Central memory CD4-positive, alpha-beta T cell (primary cell): ENCODE measurements at places on chromosomes 13 and 19.

GRCh38 chr19:39951686-39952085, 17.3 kb upstream of the FCGBP start:
- DNase-seq: no peak

DNA sequence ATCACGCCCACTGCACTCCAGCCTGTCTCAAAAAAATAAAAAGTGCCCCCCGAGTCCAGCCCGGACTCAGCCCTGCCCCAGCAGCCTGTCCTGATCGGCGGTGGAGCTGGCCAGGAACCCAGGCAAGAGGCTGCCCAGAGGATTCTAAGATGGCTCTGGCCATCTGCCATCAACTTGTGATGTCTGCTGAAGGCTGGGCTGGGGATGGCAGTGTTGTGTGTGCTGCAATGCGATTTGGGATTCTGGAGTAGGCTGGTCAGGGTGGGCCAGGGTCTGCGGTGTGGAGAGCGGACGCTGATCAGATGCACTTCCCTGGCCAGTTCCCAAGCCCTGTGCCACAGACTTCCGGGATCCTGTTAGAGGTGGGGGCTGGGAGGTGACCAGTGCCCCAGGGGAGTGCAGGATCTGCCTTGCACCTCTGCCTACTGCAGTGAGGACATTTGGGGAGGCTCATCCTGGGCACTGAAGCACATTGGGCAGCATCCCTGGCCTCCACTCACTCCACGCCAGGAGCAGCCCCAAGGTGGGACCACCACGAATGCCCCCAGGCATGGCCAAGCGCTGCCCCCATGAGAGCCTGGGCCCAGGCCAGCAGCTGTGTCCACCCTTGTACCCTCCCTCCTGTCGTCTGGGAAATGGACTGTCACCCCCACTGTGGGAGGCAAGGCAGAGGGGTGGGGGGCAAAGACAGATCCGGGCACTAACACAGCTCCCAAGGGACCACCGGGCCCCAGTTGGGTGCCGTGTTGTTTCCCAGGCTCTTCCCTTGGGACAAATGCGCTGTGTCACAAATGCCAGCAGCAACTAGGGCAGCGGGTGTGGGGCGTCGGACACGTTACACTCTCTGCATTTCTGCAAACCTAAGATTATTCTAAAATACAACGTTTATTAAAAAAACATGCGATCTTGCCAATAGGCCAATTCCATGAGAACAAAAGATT, 3.4 kb upstream of the TBXA2R start:
- DNase-seq: no peak

DNA sequence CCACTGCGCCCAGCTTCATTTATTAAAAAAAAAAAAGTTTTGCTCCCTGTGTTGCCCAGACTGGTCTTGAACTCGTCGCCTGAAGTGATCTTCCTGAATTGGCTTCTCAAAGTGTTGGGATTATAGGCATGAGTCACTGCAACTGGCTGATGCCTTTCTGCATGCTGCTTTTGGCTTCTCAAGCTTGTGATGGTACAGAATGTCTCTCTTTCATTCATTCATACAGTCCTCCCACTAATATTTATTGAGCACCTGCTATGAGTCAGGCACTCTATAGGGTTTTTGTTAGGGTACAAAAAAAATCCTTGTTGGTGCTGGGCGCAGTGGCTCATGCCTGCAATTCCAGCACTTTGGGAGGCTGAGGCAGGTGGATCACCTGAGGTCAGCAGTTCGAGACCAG, 9.0 kb downstream of the TSPAN16 start:
- no peak for DNase-seq

DNA sequence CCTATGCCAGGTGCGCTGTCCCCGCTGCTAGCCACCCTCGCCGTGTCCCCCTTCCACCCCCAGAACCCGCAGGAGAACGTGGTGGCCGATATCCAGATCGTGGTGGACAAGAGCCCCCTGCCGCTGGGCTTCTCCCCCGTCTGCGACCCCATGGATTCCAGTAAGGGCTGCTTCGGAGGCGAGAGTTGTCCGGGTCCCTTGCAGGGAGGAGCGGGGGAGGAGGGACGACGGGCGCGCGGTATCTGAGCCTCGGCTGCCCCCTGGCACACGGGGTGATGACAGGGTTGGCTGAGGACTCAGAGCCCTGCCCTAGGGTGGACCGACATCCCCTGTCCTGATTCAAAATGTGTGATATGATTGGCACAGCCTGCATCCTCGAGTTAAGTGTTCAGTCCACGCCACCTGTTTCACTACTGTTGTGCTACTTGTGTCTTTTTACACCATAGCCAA, 653 bp downstream of the MVB12A start:
- DNase-seq: no peak

DNA sequence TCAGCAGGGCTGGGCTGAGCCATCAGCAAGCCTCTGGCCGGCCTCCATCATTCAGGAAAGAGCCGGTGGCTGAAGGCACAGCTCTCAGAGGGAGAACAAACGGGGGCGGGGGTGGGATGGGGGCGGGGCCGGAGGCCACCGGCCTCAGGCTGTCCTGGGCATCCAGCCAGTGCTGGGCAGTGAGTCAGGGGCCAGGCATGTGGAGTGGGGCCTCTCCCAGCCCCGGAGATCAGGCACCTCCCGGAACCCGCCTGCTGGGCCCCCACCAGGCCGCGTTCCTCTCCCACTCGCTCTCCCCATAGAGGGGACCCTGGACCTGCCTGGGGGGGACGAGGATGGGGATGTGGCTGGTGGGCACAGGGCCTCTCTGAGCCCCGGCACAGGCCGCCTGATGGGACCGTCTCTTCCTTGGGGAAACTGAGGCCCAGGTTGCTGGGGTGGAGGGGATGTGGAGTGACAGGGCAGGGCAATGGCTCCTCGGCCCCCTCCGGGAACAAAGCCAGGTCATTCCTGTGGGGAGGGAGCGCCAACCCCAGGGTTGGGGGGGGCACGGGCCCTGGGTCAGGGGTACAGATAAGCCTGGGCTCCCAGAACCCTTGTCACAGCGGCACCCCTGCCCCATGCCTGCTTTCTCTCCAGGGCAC, 12.9 kb downstream of the SPC24 start:
- no peak for DNase-seq

DNA sequence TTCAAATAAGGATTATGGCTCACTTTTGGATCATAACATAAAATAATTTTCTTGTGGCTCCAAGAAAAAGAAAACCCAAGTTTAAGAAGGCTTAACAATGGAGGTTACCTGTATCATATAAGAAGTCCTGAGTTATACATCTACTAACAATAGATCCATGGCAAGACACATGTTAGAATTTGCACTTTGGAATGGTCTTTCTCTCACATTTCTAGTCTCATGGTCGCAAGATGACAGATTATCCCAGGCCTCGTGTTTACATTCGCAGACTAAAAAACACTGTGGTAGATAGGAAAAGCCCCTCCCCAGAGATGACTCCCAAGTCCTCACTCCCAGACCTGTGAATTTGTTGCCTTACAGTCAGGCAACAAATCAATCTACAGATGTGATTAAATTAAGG, 746.2 kb upstream of the GPC6 start:
- DNase-seq: no peak

DNA sequence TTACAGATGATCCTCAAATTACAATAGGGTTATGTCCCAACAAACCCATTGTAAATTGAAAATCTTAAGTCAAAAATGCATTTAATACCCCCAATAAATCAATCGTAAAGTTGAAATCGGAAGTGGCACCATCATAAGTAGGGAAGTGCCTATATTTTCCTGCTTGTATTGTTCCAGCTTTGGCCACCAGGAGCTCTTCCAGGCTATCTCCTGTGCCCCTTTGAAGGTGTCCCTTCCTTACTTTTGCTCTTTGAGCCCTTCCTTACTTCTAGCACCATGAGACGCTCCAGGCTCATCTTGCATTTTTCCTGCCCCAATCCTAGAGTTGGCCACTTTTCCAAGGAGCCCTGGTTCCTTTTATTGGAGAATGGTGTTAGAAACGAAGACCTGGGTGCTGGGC, 163.0 kb upstream of the TSC22D1 start:
- DNase-seq: no peak

GRCh38 chr13:38743466-38743865, 56.6 kb downstream of the FREM2 start:
- DNase-seq: no peak

DNA sequence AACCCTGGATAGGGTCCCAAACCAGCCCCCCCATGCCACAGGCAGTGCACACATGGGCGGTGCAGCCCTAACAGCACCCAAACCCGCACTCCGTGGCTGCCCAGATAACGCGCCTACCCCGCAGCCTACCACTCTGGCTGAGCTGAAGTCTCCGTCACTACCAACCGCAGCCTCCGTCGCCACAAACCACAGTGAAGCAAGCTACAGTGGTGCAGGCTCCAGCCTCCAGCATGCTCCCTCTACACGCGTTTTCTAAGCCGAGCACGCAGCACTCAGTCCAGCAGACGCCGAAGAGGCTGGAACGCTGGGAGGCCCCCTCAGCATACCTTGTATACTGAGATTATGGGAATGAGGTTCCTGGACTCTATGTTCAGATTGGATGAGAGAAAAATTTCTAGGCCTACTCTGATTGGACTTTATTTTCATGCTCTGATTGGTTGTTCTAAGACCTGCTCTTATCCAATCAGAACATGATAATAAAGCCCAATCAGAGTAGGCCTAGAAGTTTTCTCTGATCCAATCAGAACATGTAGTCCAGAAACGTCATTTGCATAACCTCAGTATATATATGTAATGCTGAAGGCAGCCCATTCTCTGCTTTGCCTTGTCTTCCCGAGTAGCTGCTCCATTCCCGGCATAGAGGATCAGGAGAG, 56.7 kb upstream of the C1QTNF9B start:
- DNase-seq: no peak

DNA sequence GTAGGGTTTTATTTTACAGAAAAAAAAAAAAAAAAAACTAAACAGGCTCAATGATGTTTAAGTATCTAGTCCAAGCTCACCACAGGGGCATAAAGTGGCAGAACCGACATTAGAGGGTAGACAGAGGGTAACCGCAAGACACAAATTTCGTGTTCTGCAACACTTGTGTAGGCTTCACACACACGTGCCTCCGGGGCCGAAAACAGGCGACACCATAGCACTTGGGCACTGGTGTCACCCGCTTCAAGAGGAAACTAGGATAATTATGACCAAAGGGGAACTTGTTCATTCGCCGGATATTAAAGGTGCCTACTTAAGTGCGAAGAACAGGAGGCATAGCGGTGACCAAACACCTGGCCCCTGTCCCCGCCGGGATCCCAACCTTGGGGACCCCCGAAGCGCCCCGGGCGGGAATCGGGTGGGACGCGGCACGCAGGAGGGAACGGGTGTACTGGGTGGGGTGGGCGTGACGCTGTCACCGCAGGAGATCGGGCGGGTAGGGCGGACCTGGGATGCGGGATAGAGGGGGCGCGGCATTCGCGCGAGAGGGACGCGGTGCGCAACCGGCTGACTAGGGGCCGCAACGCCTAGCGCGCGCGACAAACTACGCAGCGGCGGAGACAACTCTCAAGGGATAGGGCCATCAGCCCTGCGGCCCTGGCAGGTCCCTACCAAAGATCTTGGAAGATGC, 558 bp downstream of the MZT1 start:
- peak; percentile 1 for DNase-seq

GRCh38 chr13:113974304-113975281, 717 bp upstream of the C13orf46 start:
- no peak for DNase-seq

- no peak for DNase-seq
These were observed 858 bp upstream of the USP12 start for GRCh38 chr13:27172495-27172842.

DNA sequence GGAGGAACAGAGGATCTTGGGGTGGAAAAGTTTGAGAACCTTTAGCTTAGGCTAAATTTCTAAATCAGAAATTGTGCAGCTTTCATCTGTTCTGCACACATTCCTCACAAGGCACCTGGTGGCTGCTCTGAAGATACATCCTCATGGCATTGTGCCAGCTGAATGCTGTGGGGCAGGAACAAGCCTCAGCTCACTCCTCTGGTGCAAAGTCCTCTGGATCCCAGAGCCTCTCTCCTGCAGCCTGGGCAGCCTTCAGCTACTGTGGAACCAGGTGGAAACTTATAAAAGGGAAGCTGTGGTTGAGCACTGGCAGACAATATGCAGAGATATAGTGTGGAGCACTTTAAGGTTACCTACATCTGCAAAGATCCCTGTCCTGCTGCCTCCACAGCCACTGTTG, 72.3 kb downstream of the KCTD12 start:
- no peak for DNase-seq

- DNase-seq: no peak
These were observed 215.3 kb downstream of the KLF5 start for GRCh38 chr13:73274147-73274546.

DNA sequence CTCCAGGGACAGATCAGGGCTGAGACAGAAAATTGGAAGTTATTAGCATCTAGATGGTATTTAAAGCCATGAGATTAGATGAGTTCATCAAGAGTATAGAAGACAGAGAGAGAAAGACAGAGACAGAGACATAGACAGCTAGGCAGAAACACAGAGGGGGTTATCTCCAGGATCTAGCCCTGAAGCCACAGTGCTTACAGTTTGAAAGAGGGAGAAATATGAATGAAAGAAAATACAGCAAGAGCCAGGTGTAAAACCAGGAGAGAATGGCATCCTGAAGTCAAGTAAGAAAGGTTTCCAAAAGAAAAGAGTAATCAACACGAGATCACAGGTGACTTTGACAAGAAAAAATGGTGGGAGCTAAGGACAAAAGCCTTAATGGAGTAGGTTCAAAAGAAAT, 111.2 kb downstream of the TBC1D4 start:
- no peak for DNase-seq

GRCh38 chr19:9819596-9819909, 674 bp upstream of the FBXL12 start:
- DNase-seq: no peak
